ENCODE measurements at places on chromosomes 11 and 22.

- no peak for DNase-seq
These were observed 236.3 kb upstream of the ZC3H12C start for GRCh38 chr11:109856928-109857327.

DNA sequence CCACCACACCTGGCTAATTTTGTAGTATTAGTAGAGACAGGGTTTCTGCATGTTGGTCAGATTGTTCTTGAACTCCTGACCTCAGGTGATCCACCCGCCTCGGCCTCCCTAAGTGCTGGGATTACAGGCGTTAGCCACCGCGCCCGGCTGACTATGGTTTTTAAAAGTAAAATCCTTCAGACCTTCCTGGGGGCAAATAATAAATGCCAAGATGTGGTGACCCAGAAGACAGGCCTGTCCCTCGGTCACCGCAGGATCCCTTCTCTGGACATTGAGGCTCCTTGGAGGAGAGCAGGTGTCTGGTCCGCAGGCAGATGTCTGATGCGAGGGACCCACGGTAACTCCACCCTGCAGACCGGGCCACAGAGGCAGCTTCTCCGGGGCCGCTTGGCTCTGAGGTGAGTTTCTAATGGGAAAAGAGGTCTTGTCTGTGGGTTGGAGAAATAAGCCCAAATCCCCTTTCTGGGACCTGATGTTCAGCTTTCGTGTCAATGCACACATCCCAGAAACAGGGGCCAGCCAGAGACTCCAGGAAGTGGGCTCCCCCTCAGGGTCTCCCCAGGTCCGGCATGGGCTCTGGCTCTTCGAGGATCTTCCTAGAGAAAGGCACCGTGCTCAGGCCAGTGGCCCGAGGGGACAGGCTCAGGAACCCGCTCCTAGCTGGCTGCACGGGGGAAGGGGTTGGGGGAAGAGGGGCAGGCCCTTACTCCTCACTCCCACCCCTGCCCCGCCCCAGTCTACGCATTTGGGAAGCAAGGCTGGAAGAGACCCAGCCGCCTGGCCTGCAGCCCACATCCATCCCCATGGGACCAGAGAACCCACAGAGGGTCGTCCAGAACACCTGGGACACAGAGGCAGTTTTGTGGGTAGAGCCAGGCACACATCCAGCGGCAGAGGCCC, 100.6 kb downstream of the WNT7B start:
- DNase-seq, result no peak

DNA sequence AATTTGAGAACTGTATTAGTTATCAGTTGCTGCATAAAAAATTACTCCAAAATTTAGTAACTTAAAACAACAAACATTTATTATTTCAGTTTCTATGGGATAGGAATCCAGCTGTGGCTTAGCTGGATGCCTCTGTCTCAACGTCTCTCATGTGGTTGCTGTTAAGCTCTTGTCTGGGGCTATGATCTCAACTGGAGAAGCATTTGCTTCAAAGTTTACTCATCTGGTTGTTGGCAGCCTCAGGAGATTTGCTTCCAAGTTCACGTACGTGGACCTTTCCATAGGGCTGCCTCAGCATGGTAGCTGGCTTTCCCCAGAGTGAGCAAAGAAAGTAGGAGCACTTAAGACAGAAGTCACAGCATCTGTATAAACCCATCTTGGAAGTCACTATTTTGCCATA, 144.9 kb upstream of the SESN3 start:
- DNase-seq, result no peak

GRCh38 chr11:72433455-72434036, 785 bp downstream of the CLPB start:
- no peak for DNase-seq

- no peak for DNase-seq
These were observed 52.6 kb downstream of the ARHGAP42 start for GRCh38 chr11:100739666-100740065.

DNA sequence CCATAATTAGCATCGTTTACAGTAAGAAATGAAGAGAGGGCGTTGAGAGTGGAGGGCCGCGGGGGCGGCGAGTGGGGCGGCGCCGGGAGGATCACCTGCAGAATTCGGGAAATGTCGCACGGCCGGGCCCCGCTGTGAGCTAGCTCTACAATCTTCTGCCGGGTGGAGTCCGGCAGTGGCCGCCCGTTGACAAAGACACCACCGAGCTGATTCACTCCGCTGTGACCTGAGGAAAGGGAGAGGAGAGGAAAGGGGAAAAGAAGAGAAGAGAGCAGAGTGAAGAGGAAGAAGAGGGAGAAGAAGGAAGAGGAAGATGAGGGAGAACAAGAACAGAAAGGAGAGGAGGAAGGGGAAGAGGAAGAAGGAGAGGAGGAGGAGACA, 8.5 kb downstream of the PAX6 start:
- DNase-seq, result no peak

GRCh38 chr11:45879803-45880686, 5.4 kb upstream of the MAPK8IP1 start:
- no peak for DNase-seq

DNA sequence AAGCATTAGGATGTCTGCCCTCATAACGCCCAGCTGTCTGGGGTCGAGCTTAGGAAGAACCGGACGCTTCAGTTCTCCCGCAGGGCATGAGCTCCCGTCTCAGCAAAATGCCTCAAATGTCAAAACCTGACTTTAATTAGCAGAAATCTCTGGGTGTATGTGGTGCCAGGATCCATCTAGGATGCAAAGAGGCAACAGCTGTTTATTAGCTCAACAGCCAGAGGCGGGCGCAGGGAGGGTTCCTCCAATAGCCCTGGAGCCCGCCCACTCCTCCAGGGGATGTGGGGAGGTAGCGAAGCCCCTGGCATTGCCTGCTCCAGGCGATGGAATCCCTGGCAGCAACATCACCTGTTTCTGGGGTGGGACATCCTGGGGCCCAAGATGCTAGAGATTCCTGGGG, 39.4 kb upstream of the RTL6 start:
- DNase-seq, result no peak

- DNase-seq, result no peak
These were observed 13.4 kb upstream of the NECTIN1 start for GRCh38 chr11:119742263-119742861.

- no peak for DNase-seq
These were observed 1.4 kb upstream of the AP5B1 start for GRCh38 chr11:65781962-65782815.

DNA sequence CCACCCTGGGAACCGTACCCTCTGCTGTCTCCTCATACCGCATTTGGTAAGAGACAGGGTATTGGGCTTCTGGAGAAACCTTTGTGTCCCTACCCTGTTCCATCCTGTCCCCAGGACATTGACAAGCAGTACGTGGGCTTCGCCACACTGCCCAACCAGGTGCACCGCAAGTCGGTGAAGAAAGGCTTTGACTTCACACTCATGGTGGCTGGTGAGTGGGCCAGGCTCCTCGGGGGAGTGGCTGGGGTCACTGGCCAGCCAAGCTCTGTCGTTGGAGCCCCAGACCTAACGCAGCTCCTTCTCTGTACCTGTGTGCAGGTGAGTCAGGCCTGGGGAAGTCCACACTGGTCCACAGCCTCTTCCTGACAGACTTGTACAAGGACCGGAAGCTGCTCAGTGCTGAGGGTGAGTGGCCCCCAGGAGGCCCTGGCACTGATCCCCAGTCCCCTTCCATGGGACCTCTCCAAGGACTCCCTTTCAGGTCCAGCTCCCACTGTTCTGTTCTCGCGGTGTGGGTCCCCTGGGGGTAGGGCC, 3.8 kb upstream of the GP1BB start:
- no peak for DNase-seq

DNA sequence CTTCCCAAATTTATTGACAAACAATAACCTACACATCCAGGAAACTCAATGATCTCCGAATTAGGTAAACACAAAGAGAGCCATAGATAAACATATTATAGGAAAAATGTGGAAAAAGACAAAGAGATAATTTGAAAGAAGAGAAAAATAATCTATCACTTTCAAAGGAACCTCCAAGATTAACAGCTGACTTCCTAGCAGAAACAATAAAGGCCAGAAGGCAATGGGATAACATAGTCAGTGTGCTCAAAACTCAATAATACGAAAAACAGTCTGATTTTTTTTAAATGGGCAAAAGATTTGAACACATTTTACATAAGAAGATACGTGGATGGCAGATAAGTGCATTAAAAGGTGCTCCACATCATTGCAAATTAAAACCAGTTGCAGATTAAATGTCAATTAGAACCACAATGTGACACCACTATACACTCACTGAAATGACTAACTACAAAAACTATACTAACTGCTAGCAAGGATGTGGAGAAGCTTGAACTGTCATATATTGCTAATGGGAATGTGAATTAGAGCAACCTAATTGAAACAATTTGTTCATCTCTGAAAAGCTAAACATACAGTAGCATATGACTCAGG, 300.4 kb downstream of the TMEM135 start:
- DNase-seq, result no peak

DNA sequence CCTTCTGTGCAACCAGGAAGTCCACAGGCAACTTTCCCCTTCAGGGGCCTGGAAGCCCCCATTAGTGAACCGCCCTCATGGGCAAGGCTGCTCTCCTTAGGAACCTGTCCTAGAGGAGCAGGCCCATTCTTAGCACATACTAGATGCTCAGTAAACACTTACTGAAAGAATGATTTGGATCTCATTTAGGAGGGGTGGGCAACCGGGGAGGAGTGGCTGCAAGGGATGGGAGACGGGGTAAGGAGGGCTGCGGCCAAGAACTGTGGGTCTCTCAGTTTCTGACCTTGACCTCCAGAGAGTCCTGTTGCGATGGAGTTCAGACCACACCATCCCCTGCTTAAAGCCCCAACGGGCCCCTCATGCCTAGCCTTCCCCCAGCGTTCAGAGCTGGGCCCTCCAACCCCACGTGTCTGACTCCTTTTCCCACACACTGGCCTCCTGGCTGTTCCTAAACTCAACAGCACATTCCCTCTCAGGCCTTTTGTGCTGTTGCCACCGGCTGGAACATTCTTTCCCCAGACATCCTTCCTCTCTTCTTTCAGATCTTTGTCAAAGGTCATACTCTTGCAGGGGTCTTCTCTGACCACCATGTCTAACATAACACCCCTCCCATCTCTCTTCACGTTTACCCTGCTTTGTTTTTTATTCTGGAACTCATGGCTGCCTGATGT, 20.7 kb upstream of the PICK1 start:
- no peak for DNase-seq

GRCh38 chr11:74935285-74935684, 13.6 kb downstream of the XRRA1 start:
- DNase-seq, result no peak

- no peak for DNase-seq
These were observed 21.5 kb upstream of the SCARF2 start for GRCh38 chr22:20459152-20459542.

- no peak for DNase-seq
These were observed 70.0 kb downstream of the RBX1 start for GRCh38 chr22:41021061-41021612.

DNA sequence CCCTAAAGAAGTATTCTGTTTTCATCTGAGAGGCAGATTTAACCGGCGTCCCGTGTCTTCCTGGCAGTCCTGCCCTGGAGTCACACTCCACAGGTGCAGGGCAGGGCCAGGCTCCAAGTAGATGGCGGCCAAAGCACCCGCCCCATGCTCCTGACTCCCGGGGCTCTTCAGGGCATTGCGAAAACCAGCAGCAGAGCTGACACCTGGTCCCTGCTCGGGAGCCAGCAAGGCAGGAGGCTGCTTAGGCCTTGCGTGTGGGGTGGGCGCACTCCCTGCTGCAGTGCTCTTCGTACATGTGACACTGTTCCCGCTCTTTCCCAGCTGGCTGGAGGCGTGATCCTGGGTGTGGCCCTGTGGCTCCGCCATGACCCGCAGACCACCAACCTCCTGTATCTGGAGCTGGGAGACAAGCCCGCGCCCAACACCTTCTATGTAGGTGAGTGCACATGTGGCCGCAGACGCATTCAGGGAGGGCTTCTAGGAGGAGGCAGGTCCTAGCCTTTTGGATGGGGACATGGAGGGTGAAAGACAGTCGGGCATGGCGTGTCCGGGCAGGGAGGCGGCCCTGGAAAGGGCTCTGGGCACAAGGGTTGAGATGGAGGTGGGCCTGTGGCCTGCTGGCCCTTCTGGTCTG, 10.3 kb upstream of the TSSC4 start:
- no peak for DNase-seq

GRCh38 chr11:44343778-44344422, 34.0 kb upstream of the ALX4 start:
- no peak for DNase-seq

GRCh38 chr22:48609279-48609865, 1218.3 kb downstream of the BRD1 start:
- DNase-seq, result no peak

- DNase-seq, result no peak
These were observed 124.5 kb upstream of the SYT13 start for GRCh38 chr11:45410391-45411227.

DNA sequence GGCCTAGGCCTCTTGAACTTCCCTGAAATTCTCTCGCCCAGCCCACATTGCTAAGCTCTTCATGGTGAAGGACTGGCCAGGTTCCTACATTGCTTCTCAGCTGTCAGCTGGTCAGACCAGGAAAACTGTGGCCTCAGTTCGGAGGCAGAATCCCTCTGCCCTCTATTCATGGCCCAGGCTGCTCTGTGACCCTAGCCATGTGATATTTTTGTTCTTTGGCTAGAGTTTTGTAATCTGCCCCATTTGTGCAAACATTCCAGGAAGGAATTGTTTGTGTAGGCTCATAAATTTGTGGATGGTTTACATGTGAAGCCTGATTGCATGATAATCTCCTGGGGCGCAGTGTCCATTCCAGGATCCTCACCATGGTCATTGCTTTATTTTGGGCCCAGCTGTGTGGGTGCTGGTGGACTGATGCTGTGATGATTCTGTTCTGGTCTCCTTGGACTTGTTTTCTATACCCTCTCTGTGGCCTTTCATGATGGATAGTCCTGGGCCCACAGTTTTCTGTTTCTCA, 149.1 kb upstream of the E2F8 start:
- DNase-seq, result no peak

DNA sequence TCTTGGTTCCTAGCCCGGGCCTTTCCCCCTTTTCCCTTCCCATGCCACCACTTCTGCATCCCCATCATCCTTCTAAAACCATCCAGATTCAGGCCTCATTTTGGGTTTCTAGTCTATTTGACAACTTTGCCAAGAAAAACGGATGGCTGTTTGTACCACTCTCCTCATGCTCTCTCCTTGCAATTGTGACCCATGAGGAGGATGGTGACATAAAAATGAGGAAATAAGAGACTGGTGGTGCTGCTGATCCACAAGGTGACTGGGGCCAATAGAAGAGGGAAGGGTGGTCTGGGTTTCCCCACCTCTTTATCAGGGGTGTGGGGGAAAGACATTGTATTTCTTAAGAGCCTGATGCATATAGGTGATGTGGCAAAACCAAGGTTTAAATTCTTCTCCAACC, 1.0 kb downstream of the MS4A4A start:
- DNase-seq, result no peak

All from activated CD8-positive, alpha-beta memory T cell treated with anti-CD3 and anti-CD28 coated beads, Interleukin-2, amount 10 ng/mL, durations not matched to agents 7 days and 5 days (primary cell).